H7 (cell line): ENCODE measurements at places on chromosomes 12 and 14.

- DNase-seq = no peak
These were observed 154.2 kb downstream of the PLCZ1 start for GRCh38 chr12:18583655-18584054.

- DNase-seq = no peak
These were observed 232.9 kb downstream of the SPTSSA start for GRCh38 chr14:34229140-34229539.

DNA sequence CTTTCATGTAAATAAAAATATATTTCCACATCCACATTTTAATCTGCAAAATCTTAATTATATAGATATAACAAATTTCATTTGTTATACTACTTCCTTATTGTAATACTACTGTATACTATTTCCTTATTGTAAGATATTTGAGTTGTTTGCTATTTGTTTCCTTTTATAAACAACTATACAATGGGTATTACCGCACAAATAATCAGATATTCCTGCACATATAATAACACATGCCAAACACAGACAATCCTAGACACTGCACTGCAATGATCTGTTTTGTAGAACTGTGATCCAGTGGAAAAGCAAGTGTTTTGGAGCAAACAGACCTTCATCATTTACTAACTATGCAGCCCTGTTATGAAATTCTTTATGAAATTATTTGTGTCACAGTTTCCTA lies 30.5 kb downstream of the PRKD1 start:
- DNase-seq = no peak

GRCh38 chr12:123271001-123271668 lies 521 bp downstream of the CDK2AP1 start:
- DNase-seq = peak; percentile 95

- DNase-seq = no peak
These were observed 89.3 kb downstream of the KCNC2 start for GRCh38 chr12:75120311-75120711.

GRCh38 chr12:51932218-51933076 lies 19.1 kb upstream of the ACVR1B start:
- DNase-seq = no peak

DNA sequence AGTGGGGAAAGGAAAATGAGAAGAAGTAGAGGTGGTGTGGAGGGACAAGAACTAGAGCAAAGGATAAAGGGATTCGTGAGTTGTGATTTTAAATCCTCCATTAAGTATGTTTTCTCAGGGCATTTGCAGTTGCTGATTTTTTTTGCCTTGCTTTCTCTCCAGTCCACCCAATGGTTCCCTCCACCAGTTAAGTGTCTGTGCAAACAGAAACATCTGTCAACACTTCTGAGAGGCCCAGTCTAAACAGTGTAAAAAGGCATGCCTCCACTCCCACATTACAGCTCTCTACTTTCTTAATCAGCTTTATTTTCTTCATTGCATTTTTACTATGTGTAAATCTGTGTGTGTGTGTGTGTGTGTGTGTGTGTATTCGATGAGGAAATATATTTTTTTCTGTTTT lies 141.2 kb downstream of the PPFIA2 start:
- no peak for DNase-seq

DNA sequence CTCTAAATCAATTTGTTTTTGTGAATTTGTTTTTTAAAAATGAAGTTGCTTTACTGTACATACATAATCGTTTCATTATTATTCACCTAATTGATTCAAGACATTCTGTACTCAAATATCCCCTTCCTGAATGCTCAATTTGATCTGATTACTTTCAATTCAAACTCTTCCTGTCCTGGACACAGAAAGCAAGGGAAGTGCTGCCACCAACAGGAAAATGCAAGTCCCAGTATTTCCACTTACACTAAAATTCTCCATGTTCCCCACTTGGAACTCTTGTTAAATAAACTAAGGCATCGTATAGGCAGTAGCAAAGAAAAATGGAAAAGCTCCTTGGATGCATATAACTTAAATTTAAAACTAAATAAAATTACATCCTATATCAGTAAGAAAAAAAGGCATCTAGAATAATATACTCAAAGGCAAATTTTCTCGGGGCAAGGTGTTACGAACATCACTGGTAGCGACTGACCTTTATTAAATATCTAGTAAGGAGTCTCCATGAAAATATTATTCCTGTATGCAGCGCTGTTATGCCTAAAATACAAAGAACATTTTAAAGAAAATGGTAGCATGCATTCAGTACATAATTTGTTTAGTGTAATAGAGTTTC lies 72.0 kb upstream of the DBX2 start:
- DNase-seq = peak; percentile 55

GRCh38 chr12:113368331-113368730 lies 9.9 kb downstream of the PLBD2 start:
- DNase-seq = no peak

GRCh38 chr14:103483600-103483999 lies 39.0 kb downstream of the CKB start:
- DNase-seq = no peak
